Breast epithelium (tissue), 4 donors: ENCODE measurements at places on chromosomes 5 and 9. TPM values are rescaled to one million over a fixed set of nuclear protein-coding genes. Genes with fewer than 3 reads are reported as not detected.
A peak's percentile ranks its signal among the peaks of the same experiment; 100 is the strongest.

DNA sequence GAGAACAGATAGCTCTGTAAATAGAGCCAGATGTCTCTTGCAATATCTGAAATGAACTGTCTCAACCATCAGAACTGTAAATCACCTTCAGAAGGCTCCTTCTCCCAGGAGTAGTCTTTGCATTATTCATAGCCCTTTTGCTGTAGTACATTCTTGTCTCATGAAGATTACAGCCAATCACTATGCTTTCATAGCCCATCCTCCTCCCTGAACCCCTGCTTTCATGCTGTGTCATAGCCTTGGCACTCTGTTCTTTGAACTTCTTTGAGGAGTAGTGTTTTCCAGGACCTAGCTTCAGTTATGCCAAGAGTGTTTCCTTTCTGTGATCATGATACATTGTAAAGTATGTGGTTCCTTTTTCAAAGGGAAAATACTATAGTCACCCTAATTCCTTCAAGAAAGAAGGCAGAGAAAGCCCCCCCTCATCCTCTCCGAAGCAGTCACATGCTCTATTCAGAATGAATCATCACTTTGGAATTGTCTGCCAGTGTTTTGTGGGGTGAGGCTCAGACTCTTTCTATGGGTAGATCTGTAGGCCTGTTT is 61.1 kb downstream of the GRIA1 start:
- no peaks in the 10 kb centered on the region for H3K27me3 ChIP-seq
- DNase-seq = no peak
- H3K4me1 ChIP-seq = no peaks in the 10 kb centered on the region
- H3K36me3 ChIP-seq = no peaks in the 10 kb centered on the region
- H3K27ac ChIP-seq = peak overlapping the region; percentile 52
- H3K4me3 ChIP-seq = no peak overlapping the region

Gene NIM1K
- total RNA-seq = 0.33 TPM

Gene INSL4
- not detected for total RNA-seq

DNA sequence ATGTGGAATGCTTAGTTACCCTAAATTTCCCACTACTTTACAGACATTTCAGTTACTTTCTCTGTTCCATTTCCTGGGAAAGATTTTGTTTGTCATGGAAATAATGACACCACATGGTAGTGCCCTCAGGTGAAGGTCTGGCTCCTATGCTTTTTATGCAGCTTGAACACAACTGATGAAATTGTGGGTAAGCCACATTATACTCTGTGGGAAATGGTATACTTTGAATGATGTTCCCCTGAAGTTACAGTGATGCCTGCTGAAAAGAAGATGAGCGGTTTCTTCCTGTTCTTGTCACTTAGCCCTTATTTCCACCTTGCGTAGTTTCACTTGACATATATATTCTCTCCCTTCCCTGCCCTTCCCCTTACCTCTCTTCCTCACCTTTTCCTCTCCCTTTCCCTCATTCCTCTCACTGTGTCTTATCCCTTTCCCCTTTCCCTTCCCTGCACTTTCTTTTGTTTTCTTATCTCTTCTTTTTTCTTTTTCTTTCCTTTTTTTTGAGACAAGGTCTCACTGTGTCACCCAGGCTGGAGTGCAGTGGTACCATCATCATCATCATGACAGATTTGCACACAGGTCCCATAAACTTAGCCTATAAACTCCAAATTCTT is 280.8 kb upstream of the IL12B start:
- H3K27ac ChIP-seq = no peak overlapping the region
- H3K4me3 ChIP-seq = no peak overlapping the region
- no peaks in the 10 kb centered on the region for H3K36me3 ChIP-seq
- H3K27me3 ChIP-seq = no peaks in the 10 kb centered on the region
- no peak for DNase-seq

GRCh38 chr9:131590449-131590848 is 45.1 kb downstream of the PRRT1B start:
- no peaks in the 10 kb centered on the region for H3K4me1 ChIP-seq
- no peak overlapping the region for H3K27ac ChIP-seq
- H3K36me3 ChIP-seq = peaks cover 5% of the 10 kb centered on the region
- H3K27me3 ChIP-seq = no peaks in the 10 kb centered on the region

DNA sequence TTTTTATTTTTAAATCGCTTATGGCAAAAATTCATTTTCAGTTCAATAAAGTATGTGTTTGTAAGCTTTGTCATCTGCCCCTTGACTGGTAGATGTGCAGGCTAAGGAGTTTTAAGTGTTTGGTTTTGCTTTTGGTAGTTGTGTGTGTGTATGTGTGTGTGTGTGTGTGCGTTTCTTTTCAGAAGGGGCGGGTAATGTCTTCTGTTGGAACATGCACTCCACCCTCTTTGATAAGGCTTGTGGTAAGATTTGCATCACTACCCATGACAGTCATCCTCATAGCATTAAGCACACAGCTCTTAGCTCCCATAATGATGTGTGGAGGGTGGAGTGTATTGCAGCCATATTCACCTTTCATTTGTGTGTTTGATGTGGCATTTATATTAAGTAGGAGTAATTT is 92.1 kb upstream of the FSD1L start:
- no peak overlapping the region for H3K27ac ChIP-seq
- no peaks in the 10 kb centered on the region for H3K4me1 ChIP-seq
- H3K36me3 ChIP-seq = no peaks in the 10 kb centered on the region
- no peak for DNase-seq

Gene SLCO4C1
- 0.73 TPM for total RNA-seq

DNA sequence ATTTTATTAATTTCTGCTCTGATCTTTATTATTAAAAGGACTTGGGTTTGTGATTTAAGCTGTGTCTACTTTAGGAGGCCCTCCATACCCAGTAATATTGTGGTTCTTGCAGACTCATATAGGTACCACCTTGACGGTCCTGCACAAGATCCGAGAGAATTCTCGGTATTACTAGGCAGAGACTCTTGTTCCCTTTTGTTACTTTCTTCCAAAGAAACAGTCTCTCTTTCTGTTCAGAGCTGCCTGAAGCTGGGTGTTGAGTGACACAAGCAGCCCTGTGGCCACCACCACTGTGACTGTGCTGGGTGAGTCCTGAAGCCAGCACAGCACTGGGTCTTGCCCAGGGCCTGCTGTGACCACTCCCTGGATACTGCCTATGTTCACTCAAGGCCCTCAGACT is 666.6 kb downstream of the SEMA5A start:
- DNase-seq = no peak
- H3K27me3 ChIP-seq = no peaks in the 10 kb centered on the region
- no peak overlapping the region for H3K4me3 ChIP-seq
- no peaks in the 10 kb centered on the region for H3K4me1 ChIP-seq

DNA sequence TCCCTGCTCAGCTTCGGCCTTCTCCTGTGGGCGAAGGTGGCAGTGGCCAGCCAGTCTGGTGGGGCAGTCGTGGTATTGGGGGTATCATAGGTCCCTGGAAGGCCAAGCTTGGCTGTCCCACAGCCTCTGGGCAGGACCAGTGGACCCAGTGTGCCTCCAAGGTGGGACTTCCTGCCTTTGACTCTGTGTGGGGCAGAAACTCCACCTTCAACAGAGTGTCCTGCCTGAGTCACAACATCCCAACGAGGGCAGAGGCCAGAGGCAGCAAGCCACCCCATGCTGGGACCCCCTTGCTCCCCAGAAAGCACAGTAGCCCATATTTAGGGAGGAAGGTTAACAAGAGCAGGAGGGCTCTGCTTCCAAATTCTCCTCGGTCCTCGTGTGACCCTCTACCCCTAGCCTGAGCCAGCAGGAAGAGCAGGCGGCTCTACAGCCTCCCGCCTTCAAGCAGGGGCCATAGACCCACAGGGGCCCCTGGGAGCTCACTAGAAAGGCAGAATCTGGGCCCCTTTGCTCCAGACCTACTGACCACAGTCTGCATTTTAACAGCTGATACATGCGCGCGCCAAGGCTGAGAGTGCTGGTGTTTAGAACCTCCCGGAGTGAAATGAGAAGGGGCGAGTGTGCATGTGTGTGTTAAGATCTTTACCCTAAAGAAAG is 51.6 kb upstream of the FUBP3 start:
- no peaks in the 10 kb centered on the region for H3K4me1 ChIP-seq
- DNase-seq = no peak
- H3K27me3 ChIP-seq = no peaks in the 10 kb centered on the region
- no peak overlapping the region for H3K27ac ChIP-seq

Gene PCDHB7
- 2.3 TPM for total RNA-seq

DNA sequence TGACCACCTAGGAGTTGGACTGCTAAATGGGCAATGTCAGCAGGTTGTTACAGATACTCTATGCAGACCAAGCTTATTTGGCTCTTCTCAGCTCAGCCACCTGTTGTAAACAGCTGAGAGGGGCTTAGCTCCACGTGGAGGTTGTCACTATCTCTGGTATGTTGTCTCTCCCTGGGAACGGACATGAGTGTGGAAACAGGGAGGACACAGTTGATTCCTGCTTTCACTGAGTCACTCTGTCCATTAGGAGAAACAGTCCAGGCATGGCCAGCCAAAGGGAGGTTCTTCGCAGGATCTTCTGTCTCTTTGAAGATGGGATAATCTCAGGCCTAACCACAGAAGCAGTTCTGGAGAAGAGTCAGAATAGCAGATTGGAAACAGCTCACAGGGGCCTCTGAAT is 121.2 kb downstream of the PALM2AKAP2 start:
- no peaks in the 10 kb centered on the region for H3K36me3 ChIP-seq
- H3K27ac ChIP-seq = no peak overlapping the region
- DNase-seq = no peak
- no peaks in the 10 kb centered on the region for H3K4me1 ChIP-seq

GRCh38 chr9:136596630-136597031 is 50.8 kb upstream of the NOTCH1 start:
- H3K4me1 ChIP-seq = no peaks in the 10 kb centered on the region
- H3K4me3 ChIP-seq = no peak overlapping the region
- no peaks in the 10 kb centered on the region for H3K27me3 ChIP-seq
- DNase-seq = no peak
- no peaks in the 10 kb centered on the region for H3K36me3 ChIP-seq
- H3K27ac ChIP-seq = no peak overlapping the region

Gene ALDH1B1
- 10.2 TPM for total RNA-seq

Gene DOK3
- total RNA-seq = 7.2 TPM

GRCh38 chr5:66829826-66830225 is 233.6 kb downstream of the MAST4 start:
- H3K27me3 ChIP-seq = no peaks in the 10 kb centered on the region
- no peaks in the 10 kb centered on the region for H3K36me3 ChIP-seq
- no peak overlapping the region for H3K4me3 ChIP-seq

DNA sequence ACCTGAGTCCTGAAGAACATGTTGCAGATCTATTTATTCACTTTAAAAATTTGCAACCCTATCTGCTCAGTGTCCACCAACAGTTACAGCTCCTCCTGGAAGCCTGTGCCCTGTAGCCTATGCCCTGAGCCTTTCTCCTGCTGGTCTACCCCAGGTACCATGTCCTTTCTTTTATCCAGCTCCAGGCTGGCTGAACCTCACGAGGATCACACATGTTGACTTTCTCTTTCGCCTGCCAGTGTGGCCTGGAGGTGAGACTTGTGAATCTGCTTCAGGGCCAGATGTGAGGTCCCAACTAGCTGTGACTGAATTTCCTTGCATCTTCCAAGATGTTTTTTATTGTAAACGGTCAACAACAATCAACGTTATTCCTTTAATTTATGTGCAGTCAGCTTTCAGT is 70.7 kb downstream of the GDNF start:
- no peak overlapping the region for H3K27ac ChIP-seq
- DNase-seq = no peak
- no peaks in the 10 kb centered on the region for H3K27me3 ChIP-seq
- H3K4me3 ChIP-seq = no peak overlapping the region
- no peaks in the 10 kb centered on the region for H3K4me1 ChIP-seq

DNA sequence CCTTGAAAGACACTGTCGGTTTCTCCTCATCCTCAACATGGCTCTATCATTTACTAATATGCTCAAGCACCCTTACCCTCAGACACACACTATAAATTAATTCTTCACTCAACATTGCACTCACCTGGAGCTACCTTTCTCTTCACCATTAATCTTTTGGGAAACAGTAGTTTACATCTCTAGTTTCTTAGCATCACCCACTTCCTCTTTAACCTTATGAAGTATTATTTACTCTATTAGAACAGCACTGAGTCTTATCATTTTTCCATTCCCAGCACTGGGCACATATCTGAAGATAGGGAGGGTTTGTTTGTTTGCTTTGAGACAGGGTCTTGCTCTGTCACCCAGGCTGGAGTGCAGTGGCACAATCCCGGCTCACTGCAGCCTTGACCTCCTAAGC is 213.5 kb downstream of the SMARCA2 start:
- no peak for DNase-seq
- no peaks in the 10 kb centered on the region for H3K27me3 ChIP-seq
- H3K4me3 ChIP-seq = no peak overlapping the region
- no peaks in the 10 kb centered on the region for H3K36me3 ChIP-seq
- peak overlapping the region; percentile 62 for H3K27ac ChIP-seq

Gene FOXD4L3
- not detected for total RNA-seq

- no peaks in the 10 kb centered on the region for H3K36me3 ChIP-seq
- no peaks in the 10 kb centered on the region for H3K27me3 ChIP-seq
- H3K4me3 ChIP-seq = no peak overlapping the region
- no peak overlapping the region for H3K27ac ChIP-seq
- no peak for DNase-seq
These were observed 38.6 kb downstream of the GTF3C4 start for GRCh38 chr9:132708769-132709430.

Gene PNPLA7
- 17.7 TPM for total RNA-seq

Gene SGCD
- 6.2 TPM for total RNA-seq

Gene NDFIP1
- 115 TPM for total RNA-seq

- no peak for DNase-seq
- no peak overlapping the region for H3K27ac ChIP-seq
- no peak overlapping the region for H3K4me3 ChIP-seq
- no peaks in the 10 kb centered on the region for H3K4me1 ChIP-seq
- H3K27me3 ChIP-seq = no peaks in the 10 kb centered on the region
- H3K36me3 ChIP-seq = no peaks in the 10 kb centered on the region
These were observed 73.1 kb downstream of the RAPGEF1 start for GRCh38 chr9:131666774-131667173.

Gene ADAMTS12
- 15.0 TPM for total RNA-seq
